ENCODE measurements at places on chromosomes 16 and 17.

DNA sequence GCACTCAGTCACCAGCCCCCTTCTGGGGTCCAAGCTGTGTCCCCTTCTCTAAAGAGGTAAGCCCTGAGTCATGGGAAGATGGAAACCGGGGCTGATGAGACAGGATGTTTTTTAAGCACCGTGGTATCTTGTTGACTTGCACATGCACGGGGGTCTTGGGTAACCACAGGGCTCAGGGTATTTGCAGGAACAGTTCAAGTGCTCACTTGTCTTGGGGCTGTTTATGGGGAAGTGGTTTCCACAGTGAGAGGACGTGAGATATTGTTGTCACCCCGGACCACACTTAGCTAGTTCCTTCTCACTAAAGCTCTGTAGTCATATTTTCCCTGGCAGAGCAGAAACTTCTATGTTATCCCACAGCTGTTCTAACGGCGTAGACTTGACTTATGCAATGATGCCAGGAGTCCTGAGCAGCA is 7.7 kb downstream of the CCL3L1 start:
- DNase-seq: peak; percentile 81

DNA sequence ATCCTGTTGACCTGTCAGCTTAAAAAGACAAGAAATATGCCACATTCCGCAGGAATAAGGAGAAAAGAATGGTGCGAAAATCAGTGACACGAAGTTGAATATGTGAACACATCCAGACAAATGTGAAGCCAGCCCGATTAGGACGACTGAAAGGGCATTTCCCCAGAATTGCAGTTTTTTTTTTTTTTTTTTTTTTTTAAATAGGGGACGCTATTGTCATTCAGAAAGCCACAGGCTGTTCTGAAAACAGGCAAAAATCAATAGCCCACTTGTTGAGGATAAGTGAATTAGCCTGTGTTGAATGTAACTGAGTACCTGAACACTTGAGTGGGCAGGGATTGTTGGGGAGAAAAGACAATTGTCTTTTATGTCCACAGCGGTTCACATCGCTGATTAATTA is 507.1 kb downstream of the WWOX start:
- no peak for DNase-seq

DNA sequence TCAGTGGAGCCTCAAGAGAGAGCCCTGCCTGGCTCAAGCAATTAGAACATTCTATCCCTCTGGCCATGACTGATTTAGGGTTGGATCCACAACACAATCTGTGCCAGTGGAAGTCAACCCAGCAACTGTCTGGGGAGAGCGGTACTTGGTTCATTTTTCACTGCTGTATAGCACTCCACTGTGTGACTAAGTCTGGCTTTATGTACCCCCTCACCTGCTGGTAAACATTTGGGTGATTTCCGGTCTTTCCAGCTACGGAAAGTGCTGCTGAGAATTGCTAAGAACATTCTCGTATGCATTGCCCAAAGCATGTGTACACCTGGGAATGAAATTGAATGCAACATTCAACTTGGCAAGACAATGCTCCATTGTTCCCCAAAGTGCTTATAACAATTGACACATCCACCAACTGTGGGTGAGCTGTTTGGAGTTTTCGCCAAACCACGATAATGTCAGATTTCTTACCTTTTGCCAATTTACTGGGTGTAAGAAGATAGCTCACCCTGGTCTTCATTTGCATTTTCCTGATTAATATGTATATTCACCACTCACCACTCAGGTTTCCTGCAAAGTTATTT is 63.5 kb upstream of the MED9 start:
- no peak for DNase-seq

DNA sequence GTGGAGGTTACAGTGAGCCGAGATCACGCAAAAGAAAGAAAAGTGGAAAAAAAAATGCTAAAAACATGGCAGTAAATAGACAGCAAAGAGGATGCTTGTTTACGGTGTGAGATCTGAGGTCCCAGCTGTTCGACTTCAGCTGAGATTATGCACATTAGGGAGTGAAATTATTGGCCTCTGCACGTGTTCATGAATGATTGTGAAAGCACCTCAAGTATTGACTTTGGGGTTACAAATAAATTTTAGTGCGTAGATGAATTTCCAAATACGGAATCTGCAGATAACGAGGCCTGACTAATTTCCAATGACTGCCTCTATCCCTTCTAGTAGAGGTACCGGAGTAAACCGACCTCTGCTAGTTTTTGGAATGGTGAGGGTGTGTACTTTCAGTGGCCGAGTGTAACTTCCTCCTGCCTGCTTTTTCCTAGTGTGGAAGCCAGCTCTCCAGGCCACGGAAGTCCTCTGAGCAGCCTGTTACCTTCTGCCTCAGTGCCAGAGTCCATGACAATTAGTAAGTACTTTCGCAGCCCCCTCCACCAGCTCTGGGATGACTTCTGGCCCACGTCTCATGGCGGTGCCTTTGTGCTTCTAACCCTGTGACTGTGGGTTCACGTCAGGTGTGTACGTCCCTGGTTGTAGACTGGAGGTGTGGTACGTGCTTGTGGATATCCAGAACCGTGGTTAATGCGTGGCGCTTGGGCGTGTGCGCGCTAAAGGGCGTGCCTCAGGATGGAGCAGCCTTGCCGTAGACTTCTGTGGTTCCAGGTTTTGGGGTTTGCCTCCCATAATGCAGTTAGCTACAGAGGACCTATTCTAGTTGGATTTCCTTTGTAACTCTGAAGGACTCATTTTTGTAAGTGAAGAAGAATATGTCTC is 102.1 kb downstream of the SNX29 start:
- peak; percentile 34 for DNase-seq

DNA sequence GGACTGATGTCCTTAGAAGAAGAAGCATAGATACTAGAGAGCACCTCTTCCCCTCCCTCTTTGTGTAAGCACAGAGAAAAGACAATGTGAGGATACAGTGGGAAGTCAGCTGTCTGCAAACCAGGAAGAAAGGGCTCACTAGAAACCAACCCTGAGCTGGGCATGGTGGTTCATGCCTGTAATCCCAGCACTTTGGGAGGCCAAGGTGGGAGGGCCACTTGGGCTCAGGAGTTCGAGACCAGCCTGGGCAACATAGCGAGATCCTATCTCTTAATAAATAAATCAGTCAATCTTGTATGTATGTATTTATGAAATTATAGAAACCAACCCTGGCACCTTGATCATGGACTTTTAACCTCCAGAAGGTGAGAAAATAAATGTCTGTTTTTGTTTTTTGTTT is 118.3 kb downstream of the NPIPB5 start:
- no peak for DNase-seq

DNA sequence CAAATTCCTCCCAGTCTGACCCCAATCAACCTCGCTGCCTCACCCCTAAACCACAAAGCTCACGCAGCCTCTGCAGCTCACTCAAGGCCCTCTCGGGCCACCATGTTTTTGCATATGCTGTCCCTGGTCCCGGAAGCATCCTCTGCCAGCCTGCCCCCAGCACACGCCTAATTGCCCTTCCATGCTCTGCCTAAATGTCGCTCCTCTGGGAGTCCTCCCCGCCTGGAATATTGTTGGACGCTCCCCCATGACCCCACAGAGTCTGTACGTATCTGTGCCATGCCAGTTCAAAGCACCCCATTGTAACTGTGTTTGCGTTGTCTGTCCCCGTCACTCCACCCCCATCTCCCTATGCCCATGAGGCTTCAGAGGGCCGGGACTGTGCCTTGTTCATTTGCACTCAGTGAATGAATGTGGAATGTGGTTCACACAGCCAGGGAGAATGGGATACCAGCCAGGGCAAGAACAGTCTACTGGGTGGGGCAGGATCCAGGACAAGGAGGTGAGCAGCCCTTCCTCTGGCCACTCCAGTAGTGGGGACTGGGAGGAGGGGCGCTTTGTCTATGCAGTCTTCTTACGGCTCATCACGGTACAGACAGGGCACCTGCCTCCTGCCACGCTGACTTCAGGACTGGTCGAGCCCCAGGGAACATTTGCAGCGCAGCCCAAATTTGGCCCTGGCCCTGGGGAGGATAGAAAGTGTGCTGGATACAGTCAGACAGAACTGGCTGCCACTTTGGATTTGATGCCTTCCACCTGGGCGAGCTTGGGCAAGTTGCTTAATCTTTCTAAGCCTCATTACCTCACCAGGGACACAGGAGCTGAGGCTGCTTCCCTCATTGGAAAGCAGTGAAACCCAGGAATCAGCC is 48.5 kb downstream of the NOS2 start:
- DNase-seq: no peak

DNA sequence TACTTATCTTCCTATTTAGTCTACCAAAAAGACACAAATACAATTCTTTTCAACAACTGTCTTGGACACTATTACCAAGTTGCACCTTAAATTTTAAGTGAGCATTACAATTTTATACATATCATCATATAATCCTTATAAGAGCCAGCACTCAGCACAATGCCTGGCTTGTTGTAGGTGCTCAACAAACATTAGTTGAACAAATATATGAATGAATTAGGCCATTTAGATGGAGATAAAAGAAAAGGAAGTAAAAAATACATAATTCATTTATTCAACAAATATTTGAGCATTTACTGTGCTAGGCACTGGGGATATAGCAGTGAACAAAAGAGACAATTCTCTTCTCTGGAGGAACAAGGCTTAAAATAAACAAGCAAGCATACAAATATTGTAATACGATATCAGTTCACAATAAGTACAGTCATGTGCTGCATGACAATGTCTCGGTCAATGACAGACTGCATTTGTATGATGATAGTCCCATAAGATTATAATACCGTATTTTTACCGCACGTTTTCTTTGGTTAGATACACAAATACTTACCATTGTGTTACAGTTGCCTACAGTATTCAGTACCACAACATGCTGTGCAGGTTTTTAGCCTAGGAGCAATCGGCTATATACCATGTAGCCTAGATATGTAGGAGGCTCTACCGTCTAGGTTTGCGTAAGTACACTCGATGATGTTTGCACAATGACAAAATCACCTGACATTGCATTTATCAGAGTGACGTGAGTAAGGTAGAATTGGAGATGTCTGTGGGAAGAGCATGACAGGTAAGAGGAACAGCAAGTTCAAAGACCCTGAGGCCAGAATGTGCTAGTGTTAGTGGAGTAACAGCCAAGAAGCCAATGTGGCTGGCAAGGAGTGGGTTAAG is 86.4 kb upstream of the HS3ST2 start:
- no peak for DNase-seq

- no peak for DNase-seq
These were observed 622 bp downstream of the HOXB6 start for GRCh38 chr17:48603959-48604769.

Data from activated CD8-positive, alpha-beta T cell treated with anti-CD3 and anti-CD28 coated beads, Interleukin-2, amount 10 ng/mL, durations not matched to agents 7 days and 5 days (primary cell).